ENCODE measurements at places on chromosomes 4 and X. TPM values are rescaled to one million over a fixed set of nuclear protein-coding genes. Genes with fewer than 3 reads are reported as not detected.

DNA sequence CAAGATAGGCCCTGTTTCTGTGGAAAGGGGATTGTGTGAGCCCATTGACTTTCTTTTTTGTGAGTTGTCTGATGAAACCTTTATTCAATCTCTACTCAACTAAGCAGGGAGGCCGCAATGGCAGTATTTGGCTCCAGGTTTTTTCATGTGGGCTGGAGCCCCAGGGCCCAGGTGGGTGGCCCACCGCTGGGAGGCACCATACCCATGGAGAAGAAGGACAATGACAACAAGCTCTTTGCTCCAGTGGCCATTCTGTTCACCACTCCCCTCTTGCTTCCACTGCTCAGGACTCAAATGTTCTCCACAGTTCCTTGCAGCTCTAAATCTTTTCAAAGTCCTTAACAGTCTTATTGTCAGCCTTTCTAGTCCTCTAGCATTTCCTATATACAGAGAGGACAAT, 54.1 kb downstream of the HOPX start:
- no peak for DNase-seq
- no peak overlapping the region for H3K4me3 ChIP-seq

GRCh38 chr4:155761916-155762315, 3.1 kb downstream of the GUCY1B1 start:
- H3K27ac ChIP-seq: no peak overlapping the region
- peaks cover 3% of the 10 kb centered on the region for H3K4me1 ChIP-seq
- no peaks in the 10 kb centered on the region for H3K36me3 ChIP-seq

GRCh38 chr4:147175460-147176025, 229.9 kb upstream of the TTC29 start:
- DNase-seq: no peak
- no peak overlapping the region for H3K27ac ChIP-seq
- no peaks in the 10 kb centered on the region for H3K36me3 ChIP-seq
- H3K27me3 ChIP-seq: no peaks in the 10 kb centered on the region

DNA sequence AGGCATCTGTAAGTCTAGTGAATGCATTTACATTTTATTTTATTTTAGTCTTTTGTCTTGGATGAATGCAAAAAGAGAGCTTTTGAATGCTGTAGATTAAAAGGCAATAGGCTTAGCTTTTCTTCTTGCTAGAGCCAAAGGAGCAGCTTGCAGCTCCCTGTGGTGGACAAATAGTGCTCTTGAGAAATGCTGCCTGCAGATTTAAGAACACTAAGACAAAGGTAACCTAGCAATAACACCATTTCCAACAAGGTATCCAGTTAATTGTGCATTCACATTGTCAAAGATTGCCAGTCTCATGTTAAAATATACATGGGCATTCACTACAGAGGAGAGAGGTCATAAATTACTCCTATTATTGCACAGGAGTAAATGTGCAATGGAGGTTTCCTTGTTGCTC, 859.2 kb upstream of the PRKX start:
- no peak overlapping the region for H3K27ac ChIP-seq
- H3K27me3 ChIP-seq: no peaks in the 10 kb centered on the region
- no peaks in the 10 kb centered on the region for H3K36me3 ChIP-seq
- no peak overlapping the region for H3K4me3 ChIP-seq
- no peaks in the 10 kb centered on the region for H3K4me1 ChIP-seq

The HTR2C gene
- polyA plus RNA-seq: not detected

DNA sequence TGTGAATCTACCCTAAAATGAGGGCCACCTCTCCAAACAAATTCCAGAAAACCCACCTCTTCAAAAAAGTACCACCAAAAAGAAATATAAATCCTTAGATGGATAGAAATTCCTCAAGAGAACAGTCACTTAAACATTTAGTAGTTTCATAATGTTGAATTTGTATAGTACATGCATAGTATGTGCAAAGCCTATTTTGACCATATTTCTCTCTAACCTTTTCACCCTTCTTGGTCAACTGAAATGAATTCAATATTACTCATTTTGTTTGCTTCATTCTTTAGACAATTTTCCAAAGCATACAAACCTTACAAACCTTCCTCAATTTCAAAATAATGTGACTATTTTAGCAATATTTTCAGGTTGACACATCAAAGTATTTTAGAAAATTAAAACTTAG, 4.1 kb downstream of the RHOXF1 start:
- no peak overlapping the region for H3K27ac ChIP-seq
- no peaks in the 10 kb centered on the region for H3K36me3 ChIP-seq
- no peak for DNase-seq
- H3K27me3 ChIP-seq: no peaks in the 10 kb centered on the region
- H3K4me3 ChIP-seq: no peak overlapping the region
- no peaks in the 10 kb centered on the region for H3K4me1 ChIP-seq

DNA sequence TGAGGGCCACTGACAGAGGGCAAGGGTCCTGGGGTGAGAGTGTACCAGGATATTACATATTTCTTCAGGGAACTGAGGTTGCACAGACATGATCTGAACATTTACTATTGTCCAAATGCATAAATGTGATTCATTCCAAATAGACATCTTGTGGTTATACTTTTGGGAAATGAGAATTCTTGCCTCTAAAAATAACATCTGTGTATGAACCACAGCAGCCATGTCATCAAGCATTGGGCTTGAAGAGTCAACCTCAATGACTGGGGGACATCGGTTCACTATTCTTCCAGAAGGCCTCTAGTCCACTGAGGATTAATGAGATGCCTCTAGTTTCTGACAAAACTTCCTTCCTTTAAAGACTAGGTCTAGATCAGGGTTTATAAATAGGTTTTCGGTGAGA, 193.1 kb upstream of the GPC4 start:
- H3K36me3 ChIP-seq: no peaks in the 10 kb centered on the region
- no peaks in the 10 kb centered on the region for H3K4me1 ChIP-seq
- no peak overlapping the region for H3K27ac ChIP-seq
- H3K27me3 ChIP-seq: no peaks in the 10 kb centered on the region
- no peak for DNase-seq

GRCh38 chrX:82031250-82031649, 829.3 kb downstream of the SH3BGRL start:
- H3K36me3 ChIP-seq: no peaks in the 10 kb centered on the region
- DNase-seq: no peak
- H3K27ac ChIP-seq: no peak overlapping the region
- H3K4me1 ChIP-seq: no peaks in the 10 kb centered on the region
- no peak overlapping the region for H3K4me3 ChIP-seq

DNA sequence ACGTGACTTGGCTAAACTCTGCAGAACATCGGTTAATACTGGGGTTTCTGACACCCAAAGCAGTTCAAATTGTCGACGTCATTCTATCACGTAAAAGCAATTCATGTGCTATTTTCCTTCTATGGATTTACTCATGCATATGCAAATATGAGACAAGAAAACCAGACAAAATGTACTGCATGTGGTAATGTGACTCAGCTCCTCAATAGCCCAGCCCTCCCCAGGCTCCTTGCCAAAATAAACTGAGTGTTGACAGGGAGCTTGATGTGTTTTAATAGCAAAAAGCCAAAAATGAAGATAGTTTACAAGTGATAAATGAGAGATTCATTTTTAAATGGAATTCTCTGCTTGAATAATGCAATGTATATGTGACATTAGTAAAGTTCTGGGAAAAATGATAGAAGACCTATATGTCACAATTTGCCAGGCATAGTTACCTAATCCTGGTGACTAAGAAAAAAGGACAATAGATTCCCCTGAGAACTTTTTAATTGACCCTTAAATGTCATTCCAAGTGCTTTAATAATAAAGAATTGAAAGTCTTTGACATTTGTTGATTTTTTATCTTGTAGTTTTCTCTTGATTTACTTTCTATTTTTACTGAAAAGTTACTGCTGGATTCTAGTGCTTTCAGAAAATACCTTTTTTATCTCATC, 1700.6 kb upstream of the TENM3 start:
- no peak overlapping the region for H3K27ac ChIP-seq
- H3K36me3 ChIP-seq: no peaks in the 10 kb centered on the region
- no peak overlapping the region for H3K4me3 ChIP-seq
- H3K27me3 ChIP-seq: no peaks in the 10 kb centered on the region
- DNase-seq: no peak

The LIMCH1 gene
- polyA plus RNA-seq: 10.8 TPM

DNA sequence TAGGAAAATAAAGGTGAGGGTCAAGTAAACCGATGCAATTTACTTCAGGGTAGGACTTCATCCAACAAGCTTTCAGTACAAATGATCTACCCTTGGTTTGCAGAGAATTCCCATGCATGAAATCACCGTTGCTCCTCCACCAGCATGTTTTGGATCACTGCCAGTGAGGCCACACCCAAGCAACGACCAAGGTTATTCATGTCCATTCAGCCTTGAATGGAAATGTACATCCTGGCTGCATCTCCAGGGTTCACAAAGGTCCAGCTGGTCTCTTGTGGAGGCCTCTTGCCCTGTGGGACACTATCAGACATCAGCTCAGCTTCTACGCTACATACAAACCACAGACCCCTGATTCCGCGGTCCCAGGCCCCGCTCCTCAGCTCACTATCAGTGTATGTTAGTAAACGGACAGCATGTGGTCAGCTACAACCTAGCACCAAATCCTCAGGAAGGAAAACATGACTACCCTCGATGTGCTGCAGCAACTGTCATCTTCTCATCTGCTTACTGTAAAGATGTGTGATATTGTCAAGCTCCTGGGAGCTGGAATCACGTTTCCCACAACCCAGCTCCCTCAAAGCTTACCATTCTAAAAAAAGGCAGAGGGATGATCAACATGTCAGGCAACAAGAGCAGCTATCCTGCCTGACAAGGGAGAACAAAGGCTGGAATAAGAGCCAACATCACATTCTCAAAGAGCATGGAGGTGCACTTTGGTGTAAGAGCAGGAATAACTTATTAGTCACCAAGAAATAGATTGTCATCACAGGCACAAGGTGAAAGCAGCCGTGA, 4.9 kb downstream of the LYAR start:
- H3K4me3 ChIP-seq: no peak overlapping the region
- DNase-seq: peak; percentile 49
- H3K27me3 ChIP-seq: no peaks in the 10 kb centered on the region
- H3K27ac ChIP-seq: no peak overlapping the region

GRCh38 chr4:37463033-37463856, 218.7 kb downstream of the NWD2 start:
- H3K4me3 ChIP-seq: no peak overlapping the region
- H3K36me3 ChIP-seq: no peaks in the 10 kb centered on the region
- DNase-seq: peak; percentile 46
- peaks cover 2% of the 10 kb centered on the region for H3K27me3 ChIP-seq
- peaks cover 5% of the 10 kb centered on the region for H3K4me1 ChIP-seq

GRCh38 chrX:130179170-130179569, 7.4 kb downstream of the RAB33A start:
- no peaks in the 10 kb centered on the region for H3K4me1 ChIP-seq
- H3K36me3 ChIP-seq: no peaks in the 10 kb centered on the region
- no peak overlapping the region for H3K4me3 ChIP-seq
- H3K27me3 ChIP-seq: no peaks in the 10 kb centered on the region

The TDO2 gene
- 1.3 TPM for polyA plus RNA-seq

The POLN gene
- 0.89 TPM for polyA plus RNA-seq

The ARR3 gene
- polyA plus RNA-seq: not detected

The FOXP3 gene
- polyA plus RNA-seq: not detected

DNA sequence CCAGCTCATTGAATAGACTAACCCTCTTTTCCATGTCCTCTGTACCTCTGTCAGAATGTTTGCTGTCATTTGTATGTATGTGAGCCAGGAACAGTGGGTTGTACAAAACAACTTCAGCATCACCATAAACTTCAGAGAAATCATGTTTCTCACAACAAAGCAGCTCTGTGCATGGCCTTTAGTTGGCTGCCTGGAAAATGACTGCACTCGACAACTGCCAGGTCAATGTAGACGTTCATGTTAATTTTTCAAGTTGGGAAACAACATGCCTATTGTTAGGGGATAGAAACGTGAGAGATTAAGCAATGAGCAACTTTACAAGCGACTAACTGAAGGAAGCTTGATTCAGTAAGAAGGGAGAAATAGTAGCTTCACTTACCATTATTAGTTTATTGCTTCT, 17.9 kb upstream of the CXCL11 start:
- no peaks in the 10 kb centered on the region for H3K27me3 ChIP-seq
- no peak overlapping the region for H3K27ac ChIP-seq
- peaks cover 2% of the 10 kb centered on the region for H3K4me1 ChIP-seq
- H3K4me3 ChIP-seq: no peak overlapping the region

- peaks cover 9% of the 10 kb centered on the region for H3K4me1 ChIP-seq
- H3K27ac ChIP-seq: no peak overlapping the region
- peak; percentile 50 for DNase-seq
- no peaks in the 10 kb centered on the region for H3K36me3 ChIP-seq
These were observed 33.2 kb upstream of the CLDN24 start for GRCh38 chr4:183355405-183355804.

The DMP1 gene
- polyA plus RNA-seq: not detected

DNA sequence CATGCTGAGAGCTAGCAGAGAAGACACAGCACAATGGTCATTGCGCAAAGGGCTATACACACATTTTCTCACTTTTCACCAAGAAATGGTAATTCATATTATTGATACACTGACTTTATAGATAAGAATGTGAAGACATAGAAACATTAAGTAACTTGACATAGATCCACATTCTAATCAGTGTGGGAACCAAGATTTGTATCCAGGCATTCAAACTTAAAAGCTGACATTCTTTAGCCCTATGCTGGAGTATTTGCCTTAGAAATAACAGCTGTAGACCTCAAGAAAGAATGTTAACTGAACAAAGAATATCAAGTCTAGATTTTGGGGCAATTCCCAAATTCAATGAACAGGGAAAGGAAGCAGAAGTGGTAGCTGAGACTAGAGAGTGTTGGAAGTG, 384.8 kb downstream of the IL15 start:
- H3K27ac ChIP-seq: no peak overlapping the region
- no peaks in the 10 kb centered on the region for H3K27me3 ChIP-seq
- H3K36me3 ChIP-seq: no peaks in the 10 kb centered on the region
- H3K4me1 ChIP-seq: no peaks in the 10 kb centered on the region
- no peak overlapping the region for H3K4me3 ChIP-seq

- no peak for DNase-seq
- H3K27ac ChIP-seq: no peak overlapping the region
- no peaks in the 10 kb centered on the region for H3K27me3 ChIP-seq
- H3K4me3 ChIP-seq: no peak overlapping the region
These were observed 110.8 kb upstream of the AFF2 start for GRCh38 chrX:148389629-148390028.

The HPGDS gene
- 9.5 TPM for polyA plus RNA-seq

GRCh38 chr4:129362691-129363274, 266.8 kb downstream of the C4orf33 start:
- no peaks in the 10 kb centered on the region for H3K4me1 ChIP-seq
- no peaks in the 10 kb centered on the region for H3K27me3 ChIP-seq
- no peaks in the 10 kb centered on the region for H3K36me3 ChIP-seq
- H3K4me3 ChIP-seq: no peak overlapping the region
- DNase-seq: peak; percentile 75

DNA sequence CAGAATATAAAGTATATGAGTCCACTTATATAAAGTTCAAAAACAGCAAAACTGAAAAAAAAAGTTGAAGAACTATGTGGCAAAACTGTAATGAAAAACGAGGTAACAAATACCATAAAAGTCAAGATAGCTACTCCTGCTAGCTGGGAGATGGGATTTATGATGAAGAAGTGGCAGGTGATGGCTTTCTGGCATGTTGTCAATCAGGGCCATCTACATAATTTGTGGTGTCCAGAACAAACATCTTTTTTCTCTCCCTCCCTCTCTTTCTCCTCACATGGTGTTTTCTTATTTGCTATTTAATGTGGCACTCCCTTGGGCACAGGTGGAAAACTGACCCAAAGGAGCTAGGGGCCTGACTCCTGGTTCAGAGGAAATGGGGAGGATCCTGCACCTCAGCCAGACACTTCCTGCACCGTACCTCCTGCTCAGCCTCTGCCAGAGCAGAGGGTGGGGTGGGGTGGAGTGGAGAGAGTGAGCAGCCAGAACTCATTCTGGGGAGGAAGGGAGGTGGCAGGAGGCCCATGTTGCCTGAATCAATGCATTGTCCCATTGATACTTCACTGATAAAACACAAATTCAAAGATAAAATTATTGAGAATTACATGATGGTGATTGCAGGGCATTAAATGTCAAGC, 5.3 kb upstream of the SAP30 start:
- H3K36me3 ChIP-seq: no peaks in the 10 kb centered on the region
- no peak overlapping the region for H3K4me3 ChIP-seq
- H3K27me3 ChIP-seq: no peaks in the 10 kb centered on the region
- H3K27ac ChIP-seq: no peak overlapping the region
- no peaks in the 10 kb centered on the region for H3K4me1 ChIP-seq

All from small intestine (tissue), 16 donors.